Stimulated activated CD4-positive, alpha-beta T cell treated with anti-CD3 and anti-CD28 coated beads, Interleukin-15, amount 100 ng/mL, for 1 hour (primary cell): ENCODE measurements at places on chromosomes 7 and 10.

GRCh38 chr7:154431045-154431444 lies 378.8 kb downstream of the DPP6 start:
- no peak for DNase-seq

DNA sequence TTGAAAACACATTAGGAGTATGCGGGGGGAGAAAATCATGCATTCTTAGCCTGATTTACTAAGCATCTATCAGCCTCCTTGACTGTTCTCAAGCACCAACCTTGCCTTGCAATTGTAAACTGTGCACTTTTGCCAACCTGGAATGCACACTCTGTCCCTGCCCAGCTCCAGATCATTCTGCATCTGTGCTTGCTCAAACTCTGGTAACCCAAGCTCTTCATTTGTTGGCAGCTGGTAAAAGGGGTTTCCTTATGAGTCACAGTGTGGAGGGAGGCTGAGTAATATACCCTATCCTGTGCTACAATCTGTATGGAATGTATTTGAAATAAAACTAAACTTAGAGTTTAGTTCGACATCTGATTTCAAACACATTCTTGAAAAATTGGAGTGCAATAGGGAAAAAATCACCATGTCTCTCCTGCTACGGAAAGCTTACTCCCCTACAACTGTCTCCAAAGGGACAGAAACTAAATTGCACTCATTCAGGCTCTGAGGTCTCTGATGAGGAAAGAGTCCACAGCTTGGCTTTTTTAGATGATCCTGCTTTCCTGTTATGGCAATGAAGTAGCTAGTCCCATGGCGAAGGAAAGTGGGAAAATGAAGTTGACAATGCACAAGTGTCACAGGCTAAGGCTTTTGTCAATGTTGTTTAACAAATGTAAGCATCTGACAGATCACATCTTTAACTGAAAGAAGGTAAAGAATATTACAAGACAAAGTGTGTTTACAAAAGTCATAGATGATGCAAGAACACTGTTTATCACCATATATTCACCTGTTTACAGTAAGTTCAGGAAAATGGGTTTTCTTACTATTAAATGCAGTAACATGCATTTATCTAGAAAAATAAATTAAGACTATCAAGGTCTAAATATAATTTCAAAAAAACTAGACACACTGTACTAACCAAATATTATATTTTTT lies 61.9 kb downstream of the TES start:
- no peak for DNase-seq

DNA sequence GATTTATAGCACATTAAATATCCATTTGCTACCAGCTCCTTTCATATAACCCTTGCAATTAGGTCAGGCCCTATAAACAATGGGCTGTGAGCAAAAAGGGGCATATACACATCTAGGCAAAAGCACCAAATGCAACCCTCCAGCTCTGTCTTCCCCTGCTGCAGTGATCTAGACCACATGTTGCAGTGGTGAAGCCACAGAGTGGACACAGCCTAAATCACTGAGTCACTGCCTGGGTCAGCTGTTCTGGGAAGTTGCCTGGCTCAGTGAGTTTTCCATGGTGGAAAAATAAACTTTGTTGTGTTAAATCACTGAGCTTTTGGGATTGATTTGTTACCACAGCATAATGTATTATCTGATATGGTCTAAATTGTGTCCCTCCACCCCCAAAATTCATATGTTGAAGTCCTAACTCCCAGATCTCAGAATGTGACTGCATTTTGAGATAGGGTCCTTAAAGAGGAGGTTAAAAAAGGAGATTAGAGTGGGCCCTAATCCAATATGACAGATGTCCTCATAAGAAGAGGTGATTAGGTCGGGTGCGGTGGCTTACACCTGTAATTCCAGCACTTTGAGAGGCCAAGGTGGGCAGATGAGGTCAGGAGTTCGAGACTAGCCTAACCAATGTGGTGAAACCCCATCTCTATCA lies 70.4 kb downstream of the ZFAND4 start:
- no peak for DNase-seq

DNA sequence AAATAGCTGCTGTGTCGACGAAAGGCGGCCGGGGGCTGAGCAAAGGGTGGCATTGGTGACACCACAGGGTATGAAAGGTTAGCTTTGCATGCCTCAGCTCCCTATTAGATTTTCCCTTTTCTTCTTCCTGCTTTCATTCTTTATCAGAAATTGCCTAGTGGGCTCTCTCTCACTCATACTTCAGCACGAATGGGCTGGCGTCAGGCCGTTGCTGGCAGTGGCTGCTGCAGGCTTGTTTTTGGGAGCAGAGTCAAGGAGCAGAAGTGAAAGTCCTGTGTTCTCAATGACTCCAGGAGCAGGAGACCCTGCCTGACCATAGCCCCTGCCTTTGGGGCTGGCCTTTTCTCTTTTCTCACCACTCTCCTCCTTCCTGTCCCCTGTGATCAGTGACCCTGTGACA lies 318.0 kb downstream of the PLXNA4 start:
- no peak for DNase-seq

GRCh38 chr7:139036901-139037300 lies 1.1 kb upstream of the ZC3HAV1L start:
- no peak for DNase-seq

- no peak for DNase-seq
Measured at GRCh38 chr10:11720260-11720741, 21.9 kb upstream of the ECHDC3 start.

DNA sequence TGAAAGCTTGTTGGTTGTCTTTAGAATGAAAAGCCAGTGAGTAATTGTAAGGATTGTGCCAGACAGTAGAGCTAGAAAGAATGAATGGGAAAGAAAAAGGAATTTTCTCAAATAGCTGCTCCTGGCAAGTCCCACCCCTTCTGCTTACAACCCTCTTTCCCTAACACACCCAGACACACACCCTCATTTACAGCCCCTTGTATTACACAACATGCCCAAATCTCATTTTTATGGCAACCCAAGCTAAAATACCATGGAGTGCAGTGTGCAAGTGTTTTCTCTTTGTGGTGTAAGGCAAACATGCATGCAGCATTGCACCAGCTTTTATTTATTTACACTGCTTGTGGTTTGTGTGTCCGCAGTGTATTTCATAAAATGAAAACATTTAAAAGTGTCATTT lies 1.5 kb downstream of the PRKAR2B start:
- DNase-seq = no peak

GRCh38 chr10:117616179-117616578 lies 73.6 kb downstream of the EMX2 start:
- DNase-seq = no peak

- no peak for DNase-seq
Measured at GRCh38 chr7:14691034-14691433, 211.5 kb downstream of the DGKB start.

GRCh38 chr7:45689011-45689796 lies 115.0 kb downstream of the ADCY1 start:
- DNase-seq = no peak

- DNase-seq = no peak
Measured at GRCh38 chr10:47133871-47134570, 166.0 kb upstream of the GDF10 start.

GRCh38 chr7:157306846-157307838 lies 29.7 kb upstream of the DNAJB6 start:
- DNase-seq = no peak

GRCh38 chr7:30157204-30157603 lies 22.4 kb downstream of the MTURN start:
- no peak for DNase-seq

DNA sequence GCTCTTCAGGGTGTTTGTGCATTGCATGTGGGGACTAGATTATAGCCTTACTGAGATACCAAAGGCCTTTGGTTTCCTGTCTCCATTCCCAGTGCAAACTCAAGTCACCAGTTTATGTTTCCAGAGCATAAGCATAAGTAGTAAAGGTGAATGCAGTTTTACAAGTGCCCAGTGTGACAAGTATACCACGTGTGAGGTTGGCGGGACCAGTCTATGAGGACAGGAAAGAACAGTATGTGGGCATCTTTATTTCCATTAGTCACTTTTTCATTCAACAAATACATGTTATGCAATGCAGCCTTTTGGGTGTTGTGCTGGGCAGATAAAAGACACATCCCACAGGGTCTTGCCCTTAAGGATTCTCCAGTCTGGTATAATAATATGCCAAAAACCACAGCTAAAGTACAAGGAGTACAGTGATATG lies 146.5 kb downstream of the ARID5B start:
- DNase-seq = no peak

DNA sequence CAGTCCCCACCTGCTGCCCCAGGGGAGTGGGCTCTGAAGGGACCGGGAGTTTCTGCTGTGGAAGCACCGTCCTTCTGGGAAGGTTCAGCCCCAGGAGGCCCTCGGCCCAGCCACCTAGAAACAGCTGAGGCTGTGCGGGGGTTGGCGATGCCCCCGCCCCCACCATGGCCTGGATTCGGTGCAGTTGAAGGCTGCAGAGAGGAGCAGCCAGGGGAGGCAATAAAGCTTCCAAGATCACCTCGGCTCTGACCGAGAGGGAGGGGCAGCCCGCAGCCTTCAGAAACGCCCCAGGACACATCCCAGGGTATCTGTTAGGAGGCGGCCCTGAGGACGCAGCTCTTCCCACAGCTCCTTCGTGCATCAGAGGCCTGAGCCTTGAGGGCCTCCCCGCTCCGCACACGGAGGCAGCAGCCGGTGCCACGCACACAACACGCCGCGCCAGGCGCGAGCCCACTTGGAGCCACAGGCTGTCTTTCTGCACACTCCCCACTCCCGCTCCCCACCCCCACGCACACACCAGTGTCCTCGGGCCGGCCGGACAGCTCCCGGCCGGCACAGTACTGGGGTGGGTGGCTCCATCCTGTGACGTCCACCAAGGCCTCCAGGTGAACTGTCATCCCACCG lies 1.6 kb downstream of the KNDC1 start:
- DNase-seq = no peak

DNA sequence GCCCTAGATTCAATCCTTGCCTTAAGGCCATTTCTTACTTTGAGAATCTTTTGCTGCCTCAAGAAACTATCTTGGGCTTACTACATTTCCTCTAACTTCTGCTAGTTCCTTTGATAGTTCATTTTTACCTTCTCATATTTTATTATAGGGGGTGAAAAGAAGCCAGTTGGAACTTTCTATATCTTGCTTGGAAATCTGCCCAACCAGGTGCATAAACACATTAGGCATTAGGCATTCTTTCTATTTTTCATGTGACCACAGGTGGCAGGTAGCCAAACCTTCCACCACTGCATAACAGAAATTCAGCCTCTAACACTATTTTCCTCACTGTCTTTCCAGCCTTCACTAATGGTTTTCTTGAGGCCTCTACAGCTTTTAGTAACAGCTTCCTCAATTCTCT lies 300.0 kb upstream of the SP8 start:
- DNase-seq = no peak

- DNase-seq = no peak
Measured at GRCh38 chr7:129845972-129846327, 106.8 kb downstream of the UBE2H start.

DNA sequence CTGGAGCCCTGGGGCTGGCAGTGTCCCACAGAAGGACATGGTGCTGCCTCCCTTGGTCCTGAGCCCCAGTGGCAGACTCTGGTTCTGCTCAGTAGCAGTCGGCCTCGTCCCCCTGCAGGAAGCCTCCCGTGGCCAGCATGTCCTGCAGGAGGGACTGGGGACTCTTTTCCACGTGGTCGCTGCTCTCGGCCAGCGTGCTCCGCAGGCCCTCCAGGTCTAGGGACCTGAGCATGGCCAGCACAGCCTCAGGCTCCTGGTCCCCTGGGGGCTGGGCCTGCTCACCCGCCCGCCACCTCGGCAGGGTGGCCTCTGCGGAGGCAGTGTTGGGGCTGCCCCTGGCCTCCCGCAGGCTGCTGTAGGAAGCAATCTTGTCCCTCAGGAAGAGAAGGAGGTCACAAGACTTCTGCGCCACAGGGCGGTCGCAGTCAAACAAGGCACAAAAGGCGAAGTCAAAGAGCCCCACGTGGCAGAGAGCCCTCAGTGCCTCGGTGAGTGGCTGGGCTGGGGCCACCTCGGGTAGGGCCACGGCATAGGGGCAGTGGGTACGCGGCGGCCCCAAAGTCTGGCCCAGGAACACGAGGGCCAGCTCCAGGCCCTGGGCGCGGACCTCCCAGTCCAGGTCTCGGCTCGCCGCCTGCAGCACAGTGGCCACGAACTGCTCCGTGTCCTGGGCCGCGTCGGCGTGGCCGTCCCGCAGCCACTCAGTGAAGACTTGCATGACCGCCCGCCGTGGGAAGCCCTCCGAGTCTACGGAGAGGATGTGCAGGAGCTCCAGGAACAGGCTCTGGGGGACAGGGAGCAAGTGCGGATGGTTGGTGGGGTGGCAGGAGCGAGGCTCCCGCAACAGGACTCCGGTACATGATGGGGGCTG lies 17.1 kb downstream of the BRAT1 start:
- no peak for DNase-seq

DNA sequence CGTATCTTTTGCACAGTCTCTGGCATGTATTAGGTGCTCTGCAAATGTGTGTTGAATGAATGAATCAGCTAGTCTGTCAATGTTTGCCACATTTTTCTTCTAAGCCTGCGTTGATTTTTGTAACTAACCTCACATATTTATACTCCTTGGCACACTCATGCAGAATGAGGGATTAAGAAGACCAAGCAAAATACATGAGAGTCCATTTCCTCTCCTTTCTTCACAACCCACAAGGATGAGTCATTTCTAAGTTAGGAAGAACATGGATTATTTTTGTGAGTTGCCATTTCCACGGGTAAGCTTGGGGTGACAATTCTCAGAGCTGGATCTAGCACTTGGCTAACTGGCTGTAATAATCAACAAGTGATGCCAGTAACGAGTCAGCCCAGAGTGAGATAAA lies 158.8 kb downstream of the TWIST1 start:
- DNase-seq = no peak

DNA sequence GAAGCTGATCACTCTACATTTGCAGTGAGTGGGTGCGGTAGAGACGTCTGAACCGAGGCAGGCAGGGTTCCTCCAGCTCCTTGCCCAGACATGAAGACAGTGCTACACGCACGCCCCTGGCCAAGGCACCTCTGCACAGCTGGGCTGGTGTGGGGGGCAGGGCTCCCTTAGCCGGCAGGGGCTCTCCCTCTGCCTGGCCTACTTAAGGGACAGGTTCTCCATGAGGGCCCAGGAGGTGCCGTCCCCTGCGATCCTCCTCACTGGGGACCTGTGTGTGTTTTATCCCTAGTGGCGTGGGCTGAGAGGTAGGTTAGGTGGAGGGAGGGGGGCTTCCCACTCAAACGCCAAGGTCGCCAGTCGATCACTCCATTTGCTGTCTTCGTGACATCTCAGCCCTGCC lies 35.3 kb downstream of the IL15RA start:
- DNase-seq = no peak

DNA sequence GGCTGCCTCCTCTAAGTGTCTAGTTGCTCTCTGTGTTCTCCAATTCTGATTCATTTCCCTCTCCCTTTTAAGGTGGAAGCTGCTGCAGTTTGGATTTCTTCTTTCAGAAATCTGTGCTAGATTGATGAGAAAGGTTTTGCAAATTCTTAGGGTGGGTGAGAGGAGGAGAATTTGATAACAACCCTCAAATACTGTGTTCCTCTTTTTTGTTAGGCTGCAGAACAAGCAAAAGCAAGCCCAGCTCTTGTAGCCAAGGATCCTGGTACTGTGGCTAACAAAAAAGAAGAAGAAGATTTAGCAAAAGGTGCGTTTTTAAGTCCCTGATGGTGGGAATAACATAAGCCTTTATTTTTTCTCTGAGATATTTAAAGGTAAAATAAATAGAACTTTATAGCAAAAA lies 49.1 kb downstream of the STAM start:
- DNase-seq = no peak
